Hindlimb muscle (tissue), 1 donor: ENCODE measurements at places on chromosomes 2 and 18.

GRCh38 chr2:196176142-196176738 lies 4.9 kb upstream of the STK17B start:
- DNase-seq = no peak

DNA sequence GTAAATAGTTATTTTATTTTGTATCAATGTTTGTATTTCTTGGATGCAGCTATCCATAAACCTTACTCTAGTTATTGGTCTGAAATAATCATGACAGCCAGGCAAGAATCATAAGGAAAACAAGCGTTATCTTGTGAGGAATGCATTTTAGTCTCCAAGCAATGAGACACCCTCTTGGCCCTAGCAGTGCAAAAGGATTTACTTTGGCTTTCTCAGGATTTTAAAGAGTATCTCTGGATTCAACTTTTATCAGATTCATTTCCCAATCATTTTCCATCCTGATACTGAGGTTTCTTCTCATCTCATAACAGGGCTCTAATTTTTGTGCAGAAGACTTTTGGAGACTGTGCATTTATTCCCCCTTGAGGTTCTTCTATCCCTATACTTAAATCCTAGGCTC lies 480.8 kb downstream of the TMX3 start:
- no peak for DNase-seq

- DNase-seq = no peak
Measured at GRCh38 chr2:23548143-23548769, 163.3 kb downstream of the KLHL29 start.

- no peak for DNase-seq
Measured at GRCh38 chr18:37351110-37351509, 214.5 kb downstream of the CELF4 start.

- no peak for DNase-seq
Measured at GRCh38 chr2:172101821-172102390, 794 bp downstream of the DLX2 start.

GRCh38 chr2:149488706-149489440 lies 98.7 kb downstream of the MMADHC start:
- no peak for DNase-seq

DNA sequence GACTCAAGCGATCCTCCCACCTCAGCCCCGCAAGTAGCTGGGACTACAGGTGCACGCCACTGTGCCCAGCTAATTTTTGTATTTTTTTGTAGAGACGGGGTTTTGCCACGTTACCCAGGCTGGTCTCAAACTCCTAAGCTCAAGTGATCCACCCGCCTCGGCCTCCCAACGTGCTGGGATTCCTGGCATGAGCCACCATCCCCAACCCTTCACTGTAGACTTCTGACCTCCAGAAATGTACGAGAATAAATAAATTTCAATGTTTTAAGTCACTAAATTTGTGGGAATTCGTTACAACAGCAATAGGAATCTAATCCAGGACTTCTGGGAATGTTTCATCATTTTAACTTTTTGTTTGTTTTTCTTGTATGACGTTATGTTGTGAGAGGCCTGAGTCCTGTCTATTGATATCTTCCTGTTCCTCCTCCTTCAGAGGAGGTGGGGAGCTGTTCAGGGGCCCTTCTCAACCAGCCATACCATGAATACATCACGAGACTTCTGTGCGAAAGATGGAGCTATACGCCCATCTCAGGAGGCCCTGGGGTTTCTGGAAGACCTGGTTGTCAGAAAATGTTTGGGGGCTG lies 40.0 kb downstream of the TEX44 start:
- DNase-seq = no peak

- DNase-seq = no peak
Measured at GRCh38 chr18:76791642-76792041, 30.7 kb upstream of the ZNF236 start.

DNA sequence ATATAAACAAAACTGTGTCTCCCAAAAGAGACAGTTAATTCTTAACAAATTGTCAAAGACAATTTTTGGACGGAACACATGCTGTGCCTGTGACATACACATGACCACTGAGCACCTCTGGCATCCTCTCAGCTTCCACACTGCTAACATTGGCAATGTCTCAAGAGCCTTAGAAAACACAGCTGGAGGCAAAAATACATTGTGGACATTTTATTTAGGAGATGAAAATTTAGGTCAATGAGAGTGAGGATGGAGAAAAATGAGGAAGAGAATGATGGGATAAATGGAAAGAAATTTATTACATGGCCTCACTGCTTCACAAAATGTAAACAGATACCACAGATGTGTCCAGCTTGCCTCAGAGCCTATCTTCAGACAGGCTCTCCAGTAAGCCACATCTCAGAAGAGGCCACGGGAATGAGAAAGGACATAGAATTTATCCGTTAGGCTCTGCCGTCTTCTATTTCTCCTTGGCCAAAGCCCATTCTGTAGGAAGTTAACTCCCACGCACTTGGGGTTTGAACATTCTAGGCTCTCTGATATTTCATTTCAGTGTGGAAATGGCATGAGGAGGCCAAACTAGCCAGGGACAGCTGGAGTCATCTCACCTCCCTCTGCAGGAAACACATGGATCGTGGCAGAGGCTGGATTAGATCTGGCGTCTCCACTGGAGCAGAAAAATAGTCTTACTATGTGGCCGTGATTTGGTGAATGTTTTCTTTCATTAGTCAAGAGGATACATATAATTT lies 519.4 kb upstream of the DSEL start:
- DNase-seq = peak; percentile 27

DNA sequence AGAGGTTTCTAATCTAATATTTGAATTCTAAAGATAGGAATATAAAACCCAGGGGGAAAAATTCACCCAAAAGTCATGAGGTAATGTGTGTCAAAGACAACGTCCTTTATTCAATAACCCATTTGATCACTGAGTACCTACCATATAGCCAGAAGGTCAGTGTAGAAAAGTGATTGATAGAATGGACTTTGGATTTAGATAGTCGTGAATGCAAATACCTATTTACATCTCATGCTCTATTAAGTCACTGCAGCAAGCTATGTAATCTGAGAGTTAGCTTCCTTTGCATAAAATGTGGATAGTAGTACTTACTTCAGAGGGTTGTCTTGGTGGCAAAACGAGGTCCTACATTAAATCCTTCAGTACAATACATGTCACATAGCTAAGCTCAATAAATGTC lies 27.8 kb upstream of the TRIB2 start:
- no peak for DNase-seq

GRCh38 chr18:36655930-36656329 lies 172.9 kb downstream of the TPGS2 start:
- no peak for DNase-seq

GRCh38 chr2:184338771-184339170 lies 259.6 kb upstream of the ZNF804A start:
- no peak for DNase-seq
